ENCODE measurements at places on chromosomes 7 and 10.

GRCh38 chr7:786472-787255 lies 45.6 kb upstream of the SUN1 start:
- H3K4me1 ChIP-seq = no peaks in the 10 kb centered on the region
- H3K27me3 ChIP-seq = no peaks in the 10 kb centered on the region
- H3K4me3 ChIP-seq = no peak overlapping the region
- no peak overlapping the region for H3K27ac ChIP-seq

DNA sequence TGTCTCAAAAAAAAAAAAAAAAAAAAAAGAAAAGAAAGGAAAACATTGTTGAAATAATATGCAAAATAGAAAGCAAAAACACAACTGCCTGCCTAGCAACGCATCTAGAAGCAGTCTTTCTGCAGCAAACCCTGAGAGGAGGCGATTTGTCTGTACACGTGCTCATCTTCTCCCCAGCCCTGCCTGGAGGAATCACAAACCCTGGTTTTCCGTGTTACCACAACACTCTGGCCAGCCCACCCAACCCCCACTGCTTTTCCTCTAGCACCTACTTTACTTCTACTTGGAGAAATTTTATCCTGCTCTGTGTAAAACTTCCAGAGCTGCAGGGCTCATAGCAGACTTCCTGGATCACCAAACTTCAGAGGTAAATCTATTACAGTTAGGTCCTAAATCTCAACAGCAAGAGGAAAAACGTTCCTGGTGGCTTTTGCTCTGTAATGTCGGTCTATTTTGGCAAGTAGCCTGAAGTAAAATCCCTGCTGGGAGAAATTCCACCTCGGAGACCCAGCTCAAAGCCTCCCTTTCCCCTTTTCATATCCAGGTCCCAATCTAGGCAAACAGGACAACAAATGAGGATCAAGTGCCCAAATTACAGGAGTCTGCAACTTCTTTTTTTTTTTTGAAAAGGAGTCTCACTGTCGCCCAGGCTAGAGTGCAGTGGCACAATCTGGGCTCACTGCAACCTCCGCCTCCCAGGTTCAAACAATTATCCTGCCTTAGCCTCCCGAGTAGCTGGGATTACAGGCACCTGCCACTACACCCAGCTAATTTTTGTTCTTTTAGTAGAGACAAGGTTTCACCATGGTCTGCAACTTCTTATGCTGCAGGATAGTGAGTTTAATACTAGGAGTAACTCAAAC lies 91.6 kb downstream of the DNMBP start:
- no peaks in the 10 kb centered on the region for H3K27me3 ChIP-seq
- H3K4me1 ChIP-seq = no peaks in the 10 kb centered on the region
- no peaks in the 10 kb centered on the region for H3K36me3 ChIP-seq
- no peak for DNase-seq

- H3K27ac ChIP-seq = no peak overlapping the region
- H3K36me3 ChIP-seq = no peaks in the 10 kb centered on the region
- no peak overlapping the region for H3K4me3 ChIP-seq
- DNase-seq = no peak
Measured at GRCh38 chr10:113130014-113130641, 180.1 kb downstream of the TCF7L2 start.

DNA sequence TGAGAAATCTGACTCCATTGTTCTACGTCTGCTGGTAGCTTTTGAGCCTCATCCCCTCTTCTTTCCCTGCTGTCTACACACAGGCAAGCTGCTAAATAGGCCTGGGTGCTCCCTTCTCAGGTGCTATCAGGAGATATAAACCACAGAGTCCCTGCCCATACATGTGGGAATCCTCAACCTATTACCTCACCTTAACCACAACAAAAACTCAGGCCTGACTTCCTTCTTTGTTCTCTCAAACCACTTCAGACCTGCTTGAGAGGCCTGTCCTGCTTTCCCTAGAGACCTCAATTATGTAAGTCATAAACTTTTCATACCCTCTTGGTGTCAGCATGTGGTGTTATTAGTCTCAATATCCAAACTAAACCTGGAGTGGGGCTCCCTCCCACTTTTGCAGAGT lies 75.0 kb upstream of the MAGI2 start:
- peaks cover 7% of the 10 kb centered on the region for H3K4me1 ChIP-seq
- H3K27ac ChIP-seq = no peak overlapping the region
- H3K27me3 ChIP-seq = no peaks in the 10 kb centered on the region
- no peaks in the 10 kb centered on the region for H3K36me3 ChIP-seq
- H3K4me3 ChIP-seq = no peak overlapping the region

GRCh38 chr7:134018306-134018705 lies 108.8 kb upstream of the LRGUK start:
- H3K4me1 ChIP-seq = no peaks in the 10 kb centered on the region
- no peaks in the 10 kb centered on the region for H3K36me3 ChIP-seq
- DNase-seq = no peak
- H3K27me3 ChIP-seq = no peaks in the 10 kb centered on the region
- no peak overlapping the region for H3K4me3 ChIP-seq
- H3K27ac ChIP-seq = no peak overlapping the region

GRCh38 chr7:90816511-90817142 lies 220.5 kb downstream of the CDK14 start:
- no peak overlapping the region for H3K27ac ChIP-seq
- no peaks in the 10 kb centered on the region for H3K27me3 ChIP-seq
- H3K4me1 ChIP-seq = no peaks in the 10 kb centered on the region
- no peaks in the 10 kb centered on the region for H3K36me3 ChIP-seq
- H3K4me3 ChIP-seq = no peak overlapping the region

DNA sequence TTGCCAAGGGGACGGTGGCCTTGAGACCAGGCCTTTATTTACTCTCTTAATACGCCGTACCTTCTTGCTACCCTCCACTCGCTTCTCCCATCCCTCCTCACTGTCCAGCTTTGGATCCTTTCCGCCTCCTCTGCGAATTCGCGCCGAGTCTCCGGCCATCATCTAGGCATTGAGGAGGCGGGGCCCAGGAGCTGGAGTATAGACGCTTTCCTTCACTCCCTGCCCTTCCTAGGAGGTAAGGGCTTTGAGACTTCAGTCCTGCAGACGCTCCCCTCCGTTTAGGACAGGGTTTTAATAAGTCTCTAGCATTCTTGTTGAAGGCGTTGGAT lies 538 bp downstream of the TFAM start:
- DNase-seq = peak; percentile 33
- H3K4me3 ChIP-seq = peak overlapping the region; percentile 81
- H3K27me3 ChIP-seq = no peaks in the 10 kb centered on the region
- peaks cover 43% of the 10 kb centered on the region for H3K36me3 ChIP-seq
- H3K27ac ChIP-seq = peak overlapping the region; percentile 85

- H3K36me3 ChIP-seq = no peaks in the 10 kb centered on the region
- H3K4me3 ChIP-seq = no peak overlapping the region
- H3K27ac ChIP-seq = no peak overlapping the region
- no peaks in the 10 kb centered on the region for H3K4me1 ChIP-seq
Measured at GRCh38 chr10:44476409-44477045, 91.6 kb upstream of the CXCL12 start.
